ENCODE measurements at places on chromosomes 4 and X. TPM values are rescaled to one million over a fixed set of nuclear protein-coding genes. Genes with fewer than 3 reads are reported as not detected.

DNA sequence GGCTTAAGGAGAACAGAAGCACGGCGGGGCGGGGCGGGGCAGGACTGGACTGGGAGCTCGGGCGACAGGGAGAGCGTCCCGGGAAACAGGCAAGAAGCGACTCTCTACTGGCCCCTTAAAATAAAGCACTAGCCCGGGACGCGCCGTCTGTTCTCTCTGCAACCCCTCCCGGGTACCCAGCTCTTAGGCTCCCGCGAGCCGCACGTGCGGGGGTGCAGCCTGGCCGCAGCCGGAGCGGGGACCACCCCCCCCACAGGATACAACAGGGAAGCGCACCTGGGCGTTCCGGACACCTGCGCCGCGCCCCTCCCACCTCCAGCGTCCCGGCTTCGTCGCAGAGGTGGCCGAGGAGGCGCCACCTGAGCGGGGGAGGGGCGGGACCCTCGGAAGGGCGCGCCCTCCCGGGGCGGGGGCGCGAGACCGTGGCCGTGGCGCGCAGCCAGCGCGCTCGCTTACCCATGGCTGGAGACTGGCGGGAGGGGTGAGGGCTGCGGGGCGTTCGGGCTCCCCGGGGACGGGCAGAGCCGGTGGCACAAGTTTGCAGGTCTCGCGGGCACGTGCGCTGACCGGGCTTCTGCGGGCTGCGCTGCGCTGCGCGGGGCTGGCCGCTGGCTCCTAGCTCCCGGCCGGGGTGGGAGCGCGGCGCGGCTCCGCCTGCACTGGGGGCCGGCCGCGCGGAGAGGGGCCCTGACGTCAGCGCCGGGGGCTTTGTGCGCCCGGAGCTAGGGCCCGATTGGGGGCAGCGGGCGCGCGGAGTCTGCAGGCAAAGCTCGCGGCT is 91.5 kb downstream of the GEMIN8 start:
- peak; percentile 27 for DNase-seq

DNA sequence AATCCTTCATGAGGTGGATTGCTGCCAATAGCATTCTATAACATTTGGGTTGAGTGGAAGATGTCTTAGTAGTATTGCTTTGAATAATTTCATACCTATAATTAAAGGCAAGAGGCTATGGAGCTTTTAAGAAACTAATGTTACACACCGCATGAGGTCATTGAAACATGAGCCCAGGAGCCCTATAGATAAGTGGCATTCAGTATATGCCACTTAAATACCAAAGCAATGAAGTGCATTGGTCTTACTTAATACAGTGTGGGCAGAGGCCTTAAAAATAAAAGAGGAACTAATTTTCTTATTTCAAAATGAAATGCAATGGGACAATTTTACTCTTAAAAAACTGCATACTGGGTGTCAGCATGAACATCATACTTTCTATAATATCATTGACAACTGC is 47.5 kb downstream of the SPATA18 start:
- DNase-seq = no peak

DNA sequence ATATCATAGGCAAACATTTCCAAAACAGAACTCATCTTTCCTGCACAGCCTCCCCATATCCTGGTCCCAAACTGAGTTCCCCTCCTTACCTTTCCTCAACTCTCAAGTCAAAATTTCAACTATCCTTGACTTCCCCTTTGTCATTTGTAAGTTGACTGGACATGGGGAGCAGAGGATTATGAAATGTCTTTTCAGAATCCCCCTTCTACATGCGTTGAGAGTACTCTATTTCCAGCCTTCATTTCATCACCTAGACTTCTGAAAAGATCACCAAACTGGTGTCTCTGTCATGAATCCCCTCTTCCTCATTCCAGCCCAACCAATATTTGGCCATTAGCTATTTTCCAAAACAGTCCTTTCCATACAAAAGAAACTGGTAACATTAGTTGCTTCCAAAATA is 95.2 kb downstream of the SYNPO2 start:
- DNase-seq = no peak

- no peak for DNase-seq
These were observed 8.7 kb downstream of the SMAD1 start for GRCh38 chr4:145490361-145490760.

GRCh38 chrX:100698551-100698950 is 33.4 kb downstream of the SYTL4 start:
- no peak for DNase-seq

DNA sequence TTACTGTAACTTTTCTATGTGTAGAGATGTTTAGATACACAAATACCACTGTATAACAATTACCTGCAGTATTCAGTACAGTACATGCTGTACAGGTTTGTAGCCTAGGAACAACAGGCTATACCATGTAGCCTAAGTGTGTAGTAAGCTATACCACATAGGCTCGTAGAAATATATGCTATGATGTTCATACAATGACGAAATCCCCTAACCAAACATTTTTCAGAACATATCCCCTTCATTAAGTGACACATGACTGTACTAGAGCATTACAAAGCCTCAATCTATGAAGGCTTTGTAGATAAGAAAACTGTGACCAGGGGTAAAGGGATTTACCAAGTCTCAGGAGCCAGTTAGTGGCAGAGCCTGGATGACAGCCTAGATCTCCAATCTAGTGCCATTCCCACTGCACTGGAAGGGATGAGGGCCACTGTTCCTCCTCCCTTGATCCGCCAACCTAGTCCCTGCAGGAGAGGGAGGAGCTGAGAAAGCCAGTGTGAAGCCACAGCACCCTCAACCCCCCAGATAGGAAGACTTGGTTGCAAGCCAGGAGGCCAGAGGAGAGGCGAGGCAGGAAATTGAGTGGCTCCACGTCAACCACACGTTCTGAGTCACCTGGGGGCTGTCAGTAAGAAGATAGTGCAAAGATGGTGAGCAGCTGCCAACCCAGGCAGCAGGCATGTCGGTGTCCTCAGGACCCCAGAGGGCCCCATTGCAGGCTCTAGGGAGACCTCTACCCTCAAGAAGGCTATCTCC is 227.7 kb downstream of the BCOR start:
- DNase-seq = no peak

DNA sequence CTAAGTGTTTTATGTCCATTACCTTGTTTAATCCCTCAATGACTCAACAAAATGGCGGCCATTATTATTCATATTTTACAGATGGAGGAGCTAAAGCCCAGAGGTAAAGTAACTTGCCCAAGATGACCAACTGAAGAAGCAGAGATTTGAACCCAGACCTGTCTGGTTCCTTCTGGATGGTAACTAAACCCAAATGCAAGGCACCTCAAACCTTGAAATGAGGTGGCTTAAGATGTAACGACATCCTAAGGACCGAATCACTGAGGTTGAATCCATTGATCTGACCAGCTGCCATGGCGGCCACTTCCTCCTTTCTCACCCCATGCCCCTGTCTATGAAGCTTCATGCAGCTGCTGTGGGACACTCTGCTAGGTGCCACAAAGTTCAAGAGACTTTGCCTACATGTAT is 932 bp downstream of the TLR10 start:
- DNase-seq = no peak

GRCh38 chr4:175674219-175674618 is 137.8 kb downstream of the GPM6A start:
- no peak for DNase-seq

GRCh38 chrX:47704736-47705135 is 45.8 kb upstream of the UXT start:
- DNase-seq = no peak

- DNase-seq = no peak
These were observed 1.2 kb downstream of the UGDH start for GRCh38 chr4:39525822-39526690.

GRCh38 chrX:155718972-155719586 is 106.3 kb upstream of the TMLHE start:
- DNase-seq = peak; percentile 45

DNA sequence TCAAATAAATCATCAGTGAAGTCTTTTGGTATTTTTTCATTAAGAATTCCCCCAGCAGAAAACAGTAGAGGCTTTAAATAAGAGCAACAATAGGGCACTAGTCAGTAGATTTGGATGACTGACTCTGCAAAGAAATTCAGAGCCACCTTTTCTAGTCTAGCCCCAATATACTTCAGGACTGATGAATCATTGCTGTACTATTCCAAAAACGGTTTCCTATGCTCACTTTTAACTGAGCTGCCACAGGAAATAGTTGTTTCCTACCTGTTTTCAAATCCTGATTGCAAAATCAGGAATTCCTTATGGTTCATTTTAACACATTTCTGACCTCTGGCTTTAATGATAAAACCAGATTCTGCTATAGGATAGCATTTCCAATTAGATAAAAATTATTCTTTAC is 171.6 kb downstream of the NR3C2 start:
- no peak for DNase-seq

DNA sequence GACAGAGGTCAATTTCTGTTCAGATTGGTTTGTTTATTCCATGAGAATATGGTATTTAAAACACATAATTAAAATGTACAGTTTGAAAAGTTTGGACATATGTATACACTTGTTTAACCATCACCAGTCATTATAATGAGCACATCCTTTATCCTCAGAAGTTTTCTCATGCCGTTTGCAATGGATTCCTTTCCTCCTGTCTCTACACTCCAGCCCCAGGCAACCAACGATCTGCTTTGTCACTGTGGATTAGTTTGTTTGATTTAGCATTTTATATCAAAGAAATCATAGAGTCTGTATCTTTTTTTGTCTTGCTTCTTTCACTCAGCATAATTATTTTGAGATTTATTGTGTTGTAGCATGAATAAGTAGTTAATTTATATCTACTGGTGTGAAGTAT is 243.0 kb upstream of the TRAM1L1 start:
- DNase-seq = no peak

- DNase-seq = no peak
These were observed 99.3 kb downstream of the AMMECR1 start for GRCh38 chrX:110218591-110218990.

GRCh38 chrX:74545880-74546523 is 68.4 kb downstream of the RLIM start:
- DNase-seq = no peak

DNA sequence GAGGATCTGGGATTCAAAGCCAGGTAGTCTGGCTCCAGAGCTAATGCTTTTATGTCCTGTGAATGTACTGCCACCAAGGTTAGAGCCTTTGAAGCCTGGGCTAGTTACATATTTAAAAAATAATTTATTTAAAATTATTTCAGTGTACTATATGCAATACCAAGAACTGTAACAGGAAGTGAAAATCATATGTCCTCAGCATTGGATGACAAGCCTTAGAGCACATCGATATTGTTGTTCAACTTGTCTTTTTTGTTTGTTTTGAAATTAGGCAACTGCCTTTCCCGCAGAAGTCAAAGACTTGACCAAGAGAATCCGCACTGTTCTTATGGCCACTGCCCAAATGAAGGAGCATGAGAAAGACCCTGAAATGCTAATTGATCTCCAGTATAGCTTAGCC is 73.1 kb upstream of the IL13RA1 start:
- DNase-seq = no peak

DNA sequence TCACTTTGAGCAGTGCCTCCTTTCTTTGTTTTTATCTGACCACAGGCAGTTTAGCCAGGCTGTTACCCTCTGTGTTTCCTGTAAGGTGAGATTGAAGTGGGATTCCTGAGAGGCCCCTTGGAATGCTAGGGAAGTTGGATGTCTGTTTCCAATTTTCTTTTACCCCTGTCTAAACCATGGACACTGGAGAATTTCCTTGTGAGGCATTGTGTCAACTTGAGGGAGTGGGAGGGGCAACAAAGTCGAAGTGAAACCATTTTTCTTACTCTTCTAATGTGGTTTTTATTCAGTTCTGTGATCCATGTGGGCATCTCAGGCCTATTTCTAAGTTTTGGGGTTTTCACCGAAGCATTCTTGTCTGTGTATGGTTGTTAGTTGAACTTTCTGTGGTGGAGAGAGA is 296.1 kb upstream of the UGT8 start:
- DNase-seq = no peak

GRCh38 chrX:150258463-150259430 is 104.4 kb upstream of the MAMLD1 start:
- no peak for DNase-seq

- DNase-seq = peak; percentile 69
These were observed 436.0 kb upstream of the INTU start for GRCh38 chr4:127196655-127197352.

GRCh38 chr4:26094076-26094475 is 180.1 kb downstream of the SMIM20 start:
- DNase-seq = no peak

- DNase-seq = peak; percentile 35
These were observed 62.3 kb upstream of the ADAMTS3 start for GRCh38 chr4:72631296-72631695.

DNA sequence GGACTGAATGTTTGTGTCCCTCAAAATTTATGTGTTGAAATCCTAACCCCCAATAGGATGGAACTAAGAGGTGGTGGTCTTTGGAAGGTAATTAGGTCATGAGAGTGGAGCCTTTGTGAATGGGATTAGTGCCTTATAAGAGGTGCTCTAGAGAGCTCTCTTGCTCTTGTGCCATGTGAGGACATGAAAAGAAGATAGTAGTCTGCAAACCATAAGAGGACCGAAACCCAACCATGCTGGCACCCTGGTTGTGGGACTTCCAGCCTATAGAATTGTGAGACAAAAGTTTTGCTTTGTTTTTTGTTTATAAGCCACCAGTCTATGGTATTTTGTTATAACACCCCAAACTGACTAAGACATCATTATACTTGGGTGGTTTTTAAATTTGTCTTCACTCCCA is 417.1 kb downstream of the ANKRD50 start:
- DNase-seq = no peak

DNA sequence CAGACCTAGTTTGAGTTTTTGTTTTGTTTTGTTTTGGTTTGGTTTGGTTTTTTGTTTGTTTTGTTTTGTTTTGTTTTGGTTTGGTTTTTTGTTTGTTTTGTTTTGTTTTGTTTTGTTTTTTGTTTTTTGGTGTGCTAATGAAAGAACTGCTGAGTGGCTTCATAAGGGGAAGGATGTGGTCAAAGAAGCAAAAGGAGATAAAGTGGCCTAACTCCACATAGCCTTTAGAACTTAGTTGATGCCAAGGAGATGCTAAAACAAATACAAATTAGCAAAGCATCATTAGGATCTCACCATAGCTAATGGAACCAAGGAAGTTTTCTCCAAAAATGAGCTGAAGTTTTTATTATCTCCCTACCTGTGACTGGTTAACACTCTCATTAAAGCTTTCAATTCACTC is 44.6 kb upstream of the TMEM164 start:
- no peak for DNase-seq

The GABRA4 gene
- 16.5 TPM for total RNA-seq

The COL4A5 gene
- total RNA-seq = 7.3 TPM

The MAGEA12 gene
- not detected for total RNA-seq

The MAGEA11 gene
- not detected for total RNA-seq

The UGT2B15 gene
- not detected for total RNA-seq

The PTPN13 gene
- total RNA-seq = 3.2 TPM

The EDNRA gene
- total RNA-seq = 6.1 TPM

The PABPC4L gene
- 0.89 TPM for total RNA-seq

The CXCL11 gene
- total RNA-seq = 0.42 TPM
